COR-L47 (cell line): ENCODE measurements at places on chromosomes 16 and 17.

GRCh38 chr16:70770626-70771552, 30.1 kb downstream of the VAC14 start:
- DNase-seq, result no peak

DNA sequence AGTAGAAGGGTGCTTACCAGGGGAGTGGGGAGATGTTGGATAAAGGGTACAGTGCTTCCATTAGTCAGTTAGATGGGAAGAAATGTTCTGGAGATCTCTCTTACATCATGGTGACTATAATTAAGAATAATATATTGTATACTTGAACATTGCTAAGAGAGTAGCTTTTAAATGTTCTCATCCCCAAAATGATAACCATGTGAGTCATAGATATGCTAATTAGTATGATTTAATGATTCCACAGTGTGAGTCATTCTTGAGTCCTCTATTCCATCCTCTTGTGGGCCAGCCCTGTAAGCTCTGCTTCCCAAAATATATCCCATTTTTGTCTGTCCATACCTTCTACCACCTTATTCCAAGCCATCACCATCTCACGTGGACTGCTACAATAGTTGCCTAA, 80.6 kb upstream of the CDH11 start:
- no peak for DNase-seq

DNA sequence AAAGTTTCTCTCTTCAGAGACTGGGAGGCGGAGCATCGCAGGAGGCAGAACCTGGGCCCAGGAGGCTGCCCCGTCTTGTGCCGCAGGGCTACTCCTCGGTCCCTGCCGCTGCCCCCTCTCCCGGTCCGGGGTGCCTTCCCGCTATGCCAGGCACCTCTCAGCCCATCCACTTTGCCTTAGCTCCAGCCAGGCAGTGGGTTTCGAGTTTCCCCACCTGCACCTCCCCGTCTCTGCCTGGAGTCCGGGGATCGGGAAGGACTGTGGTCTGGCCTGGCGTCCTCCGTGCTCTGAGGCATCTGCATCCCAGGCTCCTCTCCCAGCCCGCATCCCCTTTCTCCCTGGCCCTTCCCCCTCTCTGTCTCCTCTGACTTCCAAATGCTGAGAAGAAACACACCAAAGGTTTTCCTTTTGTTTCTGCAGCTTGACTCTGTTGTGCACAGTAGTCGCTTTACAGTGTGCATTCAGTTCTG, 26.8 kb upstream of the PIK3R6 start:
- DNase-seq, result no peak

- DNase-seq, result no peak
Observed at GRCh38 chr16:10979717-10980601, 35.6 kb downstream of the CLEC16A start.

DNA sequence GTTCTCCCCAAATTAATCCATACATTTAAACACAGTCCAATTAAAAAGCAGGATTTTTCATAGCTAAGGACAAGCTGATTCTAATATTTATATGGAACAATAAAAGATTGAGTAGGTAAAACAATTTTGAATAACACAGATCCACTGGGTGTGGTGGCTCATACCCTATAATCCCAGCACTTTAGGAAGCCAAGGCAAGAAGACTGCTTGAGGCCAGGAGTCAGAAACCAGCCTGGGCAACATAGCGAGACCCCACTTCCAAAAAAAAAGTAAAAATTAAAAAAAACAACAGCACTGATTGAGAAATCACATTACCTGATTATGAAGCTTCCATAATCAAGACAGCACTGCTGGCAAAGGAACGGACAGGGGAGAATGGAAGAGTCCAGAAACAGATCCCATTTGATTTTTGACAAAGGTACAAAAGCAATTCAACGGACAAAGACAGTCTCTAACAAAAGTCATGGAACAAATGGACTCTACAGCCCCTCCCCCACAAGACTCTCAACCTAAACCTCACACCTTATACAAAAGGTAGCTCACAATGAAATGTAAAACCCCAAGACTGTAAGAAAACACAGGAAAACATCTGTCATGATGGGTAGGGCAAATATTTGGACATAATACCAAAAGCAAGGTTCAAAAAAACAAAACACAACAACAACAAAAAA, 17.9 kb downstream of the USP7 start:
- DNase-seq, result no peak

DNA sequence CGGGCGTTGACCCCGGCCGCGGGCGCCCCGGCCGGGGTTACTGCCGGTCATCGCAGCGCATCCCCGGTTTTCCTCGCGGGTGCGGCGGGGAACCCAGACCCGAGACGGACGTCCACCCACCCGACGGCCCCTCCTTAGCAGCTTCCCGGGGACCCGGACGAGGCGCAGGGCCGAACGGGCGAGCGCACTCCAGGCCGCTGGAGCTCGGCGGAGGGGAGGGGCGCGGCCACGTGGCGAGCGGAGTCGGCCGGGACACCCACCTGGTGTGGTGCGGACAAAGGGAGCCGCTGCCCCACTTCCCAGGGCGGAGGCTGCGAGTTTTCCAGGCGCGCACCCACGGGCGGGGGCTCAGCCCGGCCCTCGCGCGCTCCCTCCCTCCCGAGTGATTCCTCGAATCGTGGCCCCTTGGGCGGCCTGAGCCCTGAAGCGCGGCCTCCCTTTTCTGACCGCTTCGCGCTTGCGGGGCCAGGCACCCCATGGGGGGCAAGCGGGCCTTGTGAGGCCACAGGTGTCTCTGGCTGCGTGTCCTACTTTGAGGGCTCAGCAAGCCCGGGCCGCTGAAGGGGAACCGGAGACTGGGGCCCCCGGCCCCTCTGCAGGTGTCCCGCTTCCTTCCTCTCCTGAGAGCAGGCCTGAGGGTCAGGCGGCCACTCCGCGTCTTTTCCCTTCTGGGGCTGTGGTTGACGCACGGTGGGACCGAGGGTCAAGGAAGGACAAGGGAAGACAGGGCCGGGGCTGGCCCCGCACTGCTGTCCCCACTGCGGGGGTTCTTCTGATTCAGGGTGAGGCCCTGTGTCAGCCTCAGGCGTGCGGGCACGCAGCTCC, 1.1 kb upstream of the FASN start:
- DNase-seq, result peak; percentile 65

- no peak for DNase-seq
Observed at GRCh38 chr17:17289701-17290100, 8.7 kb upstream of the COPS3 start.

DNA sequence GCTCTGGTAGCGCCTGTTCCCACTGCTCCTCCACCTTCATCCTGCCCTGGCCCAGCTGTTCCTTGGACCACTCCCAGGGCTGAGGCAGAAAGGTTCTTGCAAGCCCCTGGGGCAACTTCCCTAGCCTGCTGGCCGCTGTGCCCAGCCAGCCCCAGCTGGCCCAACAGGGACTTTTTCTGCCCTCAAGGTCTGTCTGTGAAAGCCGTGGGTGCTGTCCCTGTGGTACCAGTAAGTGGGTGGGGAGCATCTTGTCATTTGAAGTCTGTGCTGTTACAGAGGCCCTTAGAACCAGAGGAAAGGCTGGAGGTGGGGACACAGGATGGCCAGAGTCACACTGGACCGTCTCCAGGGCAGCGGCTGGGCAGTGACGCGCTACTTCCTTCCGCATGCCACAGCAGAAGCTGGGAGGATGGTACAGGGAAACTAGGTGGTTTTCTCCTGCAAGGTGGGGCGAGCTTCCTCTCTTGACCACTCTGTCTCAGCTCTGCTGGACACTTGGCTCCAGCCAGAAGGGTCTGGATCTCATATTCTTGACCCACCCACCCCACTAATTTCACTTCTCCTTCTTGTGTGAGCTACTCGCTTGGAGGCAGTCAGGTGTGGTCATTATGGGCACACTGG, 87.8 kb downstream of the PLCG2 start:
- no peak for DNase-seq

GRCh38 chr16:23107936-23108335, 41.3 kb downstream of the USP31 start:
- DNase-seq, result no peak
